ENCODE measurements at places on chromosomes 4 and X. TPM values are rescaled to one million over a fixed set of nuclear protein-coding genes. Genes with fewer than 3 reads are reported as not detected.

GRCh38 chrX:3743801-3744439 is 30.5 kb upstream of the PRKX start:
- DNase-seq: peak; percentile 50

GRCh38 chrX:30741545-30741944 is 88.3 kb downstream of the GK start:
- DNase-seq: no peak

GRCh38 chr4:42995343-42995944 is 102.9 kb downstream of the GRXCR1 start:
- no peak for DNase-seq

- DNase-seq: no peak
Measured at GRCh38 chr4:3324093-3324815, 31.4 kb downstream of the RGS12 start.

- DNase-seq: no peak
Measured at GRCh38 chr4:80438016-80438415, 102.5 kb downstream of the CFAP299 start.

GRCh38 chrX:7235071-7235470 is 87.1 kb upstream of the PUDP start:
- DNase-seq: no peak

GRCh38 chr4:152334931-152335330 is 201.0 kb downstream of the FBXW7 start:
- no peak for DNase-seq

DNA sequence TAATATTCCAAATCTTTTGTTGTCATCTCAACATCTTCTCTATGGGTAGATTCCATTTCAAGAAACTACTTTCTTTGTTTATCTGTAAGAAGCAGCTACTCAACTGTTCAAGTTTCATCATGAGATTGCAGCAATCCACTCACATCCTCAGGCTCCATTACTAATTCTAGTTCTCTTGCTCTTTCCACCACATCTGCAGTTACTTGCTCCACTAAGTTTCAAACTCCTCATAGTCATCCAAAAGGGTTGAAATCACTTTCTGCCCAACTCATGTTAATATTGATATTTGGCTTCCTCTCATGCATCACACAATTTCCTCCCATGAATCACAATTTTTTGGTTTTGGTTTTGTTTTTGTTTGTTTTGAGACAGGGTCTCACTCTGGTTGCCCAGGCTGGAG is 35.7 kb downstream of the ADH5 start:
- no peak for DNase-seq

GRCh38 chrX:129781134-129781672 is 1.5 kb downstream of the SASH3 start:
- peak; percentile 70 for DNase-seq

DNA sequence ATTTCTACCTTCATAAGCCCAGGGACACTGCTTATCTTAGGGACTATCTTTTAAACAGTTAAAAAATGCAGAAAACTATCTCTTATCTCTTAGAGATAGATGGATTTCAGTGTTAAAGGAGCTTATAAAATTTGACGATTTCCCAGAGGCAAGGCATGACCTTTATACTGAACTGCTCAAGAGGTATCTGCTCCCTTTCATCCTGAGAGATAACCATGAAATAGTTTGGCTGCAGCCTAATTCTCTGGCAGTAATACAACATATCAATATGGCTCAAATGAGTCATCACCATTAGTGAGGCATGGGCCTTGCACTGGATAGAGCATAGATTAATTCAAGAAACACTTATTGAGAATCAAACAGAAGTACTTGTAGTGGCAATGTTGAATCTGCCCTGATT is 348.2 kb upstream of the GRIA3 start:
- no peak for DNase-seq

- no peak for DNase-seq
Measured at GRCh38 chr4:1080961-1081688, 32.2 kb downstream of the RNF212 start.

DNA sequence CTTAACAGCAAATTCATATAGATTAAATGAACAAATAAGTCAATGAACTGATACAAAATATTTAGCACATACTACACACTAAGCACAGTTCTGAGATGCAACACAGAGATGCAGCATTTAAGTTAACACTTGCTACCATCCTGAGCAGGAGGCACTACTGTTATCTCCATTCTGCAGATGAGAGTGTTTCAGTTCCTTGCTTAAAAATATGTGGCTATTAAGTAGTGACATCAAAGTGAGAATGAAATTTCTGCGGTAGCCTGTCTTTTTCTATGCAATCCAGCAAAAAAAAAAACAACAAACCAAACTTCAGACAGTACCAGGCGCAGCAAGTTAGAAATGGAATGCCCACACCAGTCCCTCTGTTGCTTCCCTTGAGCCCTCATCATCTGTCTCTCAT is 90.8 kb downstream of the SHISA3 start:
- no peak for DNase-seq

DNA sequence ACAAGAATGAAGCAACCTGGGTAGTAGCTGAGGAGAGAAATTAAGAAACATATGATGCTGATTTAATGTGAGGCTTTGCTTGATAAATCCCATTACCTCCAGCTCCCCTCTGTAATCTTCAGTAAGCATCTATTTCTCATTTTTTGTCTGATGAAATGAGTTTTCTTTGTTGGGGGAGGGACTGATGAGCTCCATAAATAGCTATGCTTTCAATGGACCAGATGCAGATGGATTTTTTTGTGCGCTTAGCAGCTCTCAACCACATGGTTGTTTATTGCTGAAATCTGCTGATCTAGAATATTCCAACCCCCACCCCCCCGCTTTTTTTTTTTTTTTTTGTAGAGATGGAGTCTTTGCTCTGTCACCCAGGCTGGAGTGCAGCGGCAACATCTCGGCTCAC is 1082.0 kb downstream of the RAPGEF2 start:
- no peak for DNase-seq

DNA sequence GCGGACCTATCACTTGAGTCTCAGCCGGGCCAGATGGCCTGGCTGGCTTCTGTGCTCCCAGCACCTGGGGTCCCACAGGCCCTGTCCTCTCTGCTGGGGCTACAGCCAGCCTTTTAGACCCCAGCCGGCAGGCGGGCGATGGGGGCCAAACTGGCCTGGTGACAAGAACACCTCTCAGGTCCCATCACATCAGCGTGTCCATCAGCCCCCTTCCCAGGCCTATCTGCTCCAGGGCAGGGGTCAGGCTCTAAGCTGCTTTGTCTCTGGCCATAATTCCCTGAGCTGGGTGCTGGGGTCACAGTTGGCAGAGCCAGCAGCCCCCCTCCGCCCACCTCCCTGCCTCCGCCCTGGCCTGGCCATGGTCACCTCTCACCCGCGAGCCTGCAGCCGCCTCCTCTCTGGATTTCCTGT is 77.7 kb downstream of the PPP2R2C start:
- no peak for DNase-seq

GRCh38 chr4:40238700-40239548 is 42.1 kb downstream of the RHOH start:
- DNase-seq: peak; percentile 68

- no peak for DNase-seq
Measured at GRCh38 chr4:81667539-81667938, 195.8 kb upstream of the RASGEF1B start.

DNA sequence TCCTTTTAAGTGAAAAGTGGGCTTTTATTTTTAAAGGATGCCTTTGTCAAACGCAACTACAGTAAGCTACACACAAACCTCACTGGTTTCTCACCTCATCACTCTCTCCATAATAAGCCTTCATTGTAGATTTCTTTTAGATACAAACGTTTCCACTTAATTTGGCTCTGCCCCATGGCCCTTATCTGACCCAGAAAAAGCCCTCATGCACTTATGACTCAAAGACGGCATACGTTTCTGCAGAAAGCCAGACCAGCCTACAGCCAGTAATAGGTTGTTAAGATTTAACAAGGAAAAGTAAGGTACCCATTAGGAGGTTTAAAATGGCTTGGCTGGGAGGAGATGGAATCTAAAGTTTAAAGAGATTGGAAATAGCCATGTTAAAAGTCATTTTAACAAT is 914.6 kb upstream of the INTU start:
- no peak for DNase-seq

GRCh38 chrX:10450229-10450958 is 170.0 kb downstream of the MID1 start:
- no peak for DNase-seq

DNA sequence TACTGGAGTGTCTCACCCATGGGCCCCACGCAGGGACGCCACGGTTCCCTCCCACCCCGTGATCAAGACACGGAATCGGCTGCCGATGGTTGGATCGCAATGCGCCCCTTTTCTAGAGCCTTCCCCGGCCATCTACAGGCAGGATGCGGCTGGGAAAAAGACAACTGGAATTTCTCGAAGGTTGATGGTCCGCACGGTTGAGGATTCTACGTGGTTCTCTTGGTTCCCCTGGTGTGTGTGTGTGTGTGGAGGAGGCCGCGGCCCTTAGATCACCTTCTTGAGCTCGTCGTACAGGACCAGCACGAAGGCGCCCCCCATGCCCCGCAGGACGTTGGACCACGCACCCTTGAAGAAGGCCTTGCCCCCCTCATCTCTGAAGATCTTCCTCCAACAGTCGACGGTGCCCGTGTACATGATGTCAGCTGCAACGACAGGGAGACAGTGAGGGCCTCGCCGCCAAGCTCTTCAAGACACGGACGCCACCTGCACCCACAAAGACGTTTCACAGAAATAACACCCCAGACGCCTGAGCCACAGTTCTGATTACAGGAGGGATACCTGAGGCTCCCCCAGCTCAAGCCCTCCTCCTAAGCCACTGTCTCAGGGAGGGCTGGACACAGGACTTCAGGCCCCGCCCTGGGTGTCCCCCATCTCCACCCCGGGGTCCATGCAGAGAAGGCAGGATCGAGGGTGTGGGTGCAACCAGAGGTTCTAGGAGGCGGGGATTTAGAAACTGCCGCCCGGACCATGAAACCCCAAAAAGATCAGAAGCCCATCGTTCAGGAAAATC is 5.4 kb downstream of the SLC25A6 start:
- no peak for DNase-seq

DNA sequence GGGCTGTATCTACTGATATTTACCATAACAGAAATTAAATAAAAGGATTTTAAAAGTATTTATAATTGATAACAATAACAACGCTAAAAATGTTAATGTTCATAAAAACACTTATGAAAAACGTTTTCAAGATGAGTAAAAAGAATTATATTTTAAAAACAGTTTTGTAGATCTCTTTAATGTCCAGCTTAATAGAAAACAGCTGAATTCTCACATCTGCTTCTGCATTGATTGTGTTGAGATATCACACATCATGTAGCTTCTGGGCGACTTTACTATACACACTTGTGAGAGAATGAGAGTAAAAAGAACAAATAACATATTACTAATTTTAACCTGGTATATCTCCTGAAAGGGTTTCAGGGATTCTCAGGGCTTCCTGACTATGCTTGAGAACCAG is 83.6 kb downstream of the NCAPG start:
- no peak for DNase-seq

- no peak for DNase-seq
Measured at GRCh38 chrX:105274091-105274490, 53.6 kb upstream of the TEX13A start.

DNA sequence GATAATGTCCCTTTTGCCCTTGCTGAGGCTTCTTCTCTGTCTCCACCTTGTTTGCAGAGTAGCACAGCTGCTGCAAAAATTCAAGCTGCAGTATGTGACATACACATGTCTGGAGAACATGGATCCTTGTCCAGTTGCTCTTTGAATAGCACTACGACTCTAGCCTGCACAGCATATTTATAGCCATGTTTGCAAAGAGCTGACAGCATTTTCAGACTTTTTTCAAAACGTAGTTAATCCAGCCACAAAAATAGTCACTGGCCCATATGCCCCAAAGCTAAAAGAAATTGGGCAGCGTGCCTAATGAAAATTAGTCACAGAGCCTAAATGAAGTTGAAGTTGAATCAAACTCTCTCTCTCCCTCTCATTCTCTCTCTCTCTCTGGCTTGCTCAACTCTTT is 17.5 kb downstream of the SLC16A2 start:
- DNase-seq: no peak

- DNase-seq: no peak
Measured at GRCh38 chr4:11097725-11098124, 331.0 kb downstream of the HS3ST1 start.

DNA sequence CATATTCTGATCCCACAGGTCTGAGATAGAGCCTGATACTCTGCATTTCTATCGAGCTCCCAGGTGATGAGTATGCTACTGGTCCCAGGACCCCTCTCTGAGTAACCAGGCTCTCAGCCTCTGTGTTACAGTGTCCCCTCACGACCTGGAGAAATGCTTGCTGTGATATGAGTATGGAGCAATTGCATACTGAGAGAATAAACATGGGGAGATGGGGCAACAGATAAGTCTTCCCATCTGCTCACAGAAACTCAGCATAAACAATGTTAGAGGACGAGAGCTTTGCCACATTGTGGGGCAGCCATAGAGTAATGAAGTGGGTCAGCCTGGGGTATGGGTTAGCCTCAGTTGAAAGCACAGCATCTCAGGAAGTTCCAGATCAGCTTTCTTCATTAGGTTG is 82.6 kb upstream of the HS3ST1 start:
- no peak for DNase-seq

- DNase-seq: no peak
Measured at GRCh38 chr4:40812856-40813255, 63.1 kb downstream of the NSUN7 start.

DNA sequence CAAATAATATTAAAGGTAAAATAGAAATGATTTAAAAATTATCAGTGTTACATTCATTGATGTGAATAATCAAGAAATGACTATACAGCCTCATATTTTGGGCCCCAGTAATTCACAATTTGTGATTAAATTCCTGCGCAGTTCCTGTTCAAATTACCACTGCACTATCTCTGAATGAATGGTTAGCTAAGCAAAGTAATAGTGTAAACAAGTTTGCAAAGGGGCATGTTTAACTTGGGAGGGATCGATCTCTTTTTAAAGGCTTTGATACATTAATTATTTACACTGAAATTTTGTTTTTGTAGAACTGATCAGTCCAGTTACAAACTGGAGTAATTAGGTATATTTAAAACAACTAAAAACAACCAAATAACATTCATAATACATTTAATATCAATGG is 784.4 kb downstream of the RPA4 start:
- no peak for DNase-seq

Gene NUP54
- 94.1 TPM for total RNA-seq

Gene SCRG1
- total RNA-seq: not detected

Gene SPACA5
- not detected for total RNA-seq

Gene SLC4A4
- 0.08 TPM for total RNA-seq

Gene MAGEA11
- not detected for total RNA-seq

Gene TIGD2
- total RNA-seq: 3.3 TPM

Gene CTAG1A
- total RNA-seq: not detected

Gene SMIM10
- not detected for total RNA-seq

Gene CPE
- total RNA-seq: not detected

Gene FAM13A
- total RNA-seq: 10.2 TPM

Gene SLC10A3
- total RNA-seq: 16.4 TPM

Gene PI4K2B
- total RNA-seq: 7.0 TPM

Data from CD4-positive, alpha-beta T cell (primary cell).